ENCODE measurements at places on chromosomes 5 and 9.
A peak's percentile ranks its signal among the peaks of the same experiment; 100 is the strongest.

DNA sequence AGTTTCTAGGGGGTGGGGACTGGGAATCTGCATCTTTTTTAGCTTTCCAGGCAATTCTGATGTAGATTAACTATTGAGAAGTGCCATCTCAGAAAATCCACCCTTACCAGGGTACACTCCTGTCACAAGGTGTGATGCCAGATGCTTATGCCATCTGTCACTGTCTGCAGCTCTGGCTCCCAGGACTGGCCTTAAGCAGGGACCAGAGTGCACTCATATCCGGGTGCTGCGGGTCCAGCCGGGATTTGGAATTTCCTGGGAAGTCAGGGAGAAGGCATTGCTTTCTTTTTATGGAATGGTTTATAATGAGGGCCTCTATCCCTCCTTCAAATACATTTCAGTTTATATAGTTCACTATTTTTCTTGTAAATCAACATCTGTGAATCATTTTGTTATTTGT is 92.6 kb downstream of the TMEM174 start:
- DNase-seq: no peak

DNA sequence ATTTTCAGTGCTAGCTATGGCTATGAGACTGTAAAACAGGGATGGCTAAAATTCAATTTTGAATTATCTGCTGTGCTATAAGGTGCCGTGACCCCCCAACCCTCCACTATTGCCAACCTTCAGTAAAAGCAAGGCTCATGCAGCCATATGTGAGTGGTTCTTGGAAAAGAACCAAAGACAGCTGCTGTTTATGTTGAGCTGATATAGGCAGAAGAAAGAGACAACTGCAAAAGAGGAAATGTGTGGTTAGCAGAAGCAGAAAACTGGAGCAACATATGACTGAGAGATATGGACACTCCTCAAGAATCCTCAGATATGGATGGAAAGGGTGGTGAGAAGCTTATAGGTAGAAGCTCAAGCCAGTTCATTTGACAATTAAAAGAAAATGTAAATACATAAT is 200.3 kb downstream of the TLE1 start:
- no peak for DNase-seq

- no peak for DNase-seq
These were observed 55.0 kb upstream of the SLC46A2 start for GRCh38 chr9:112945620-112946208.

- DNase-seq: no peak
These were observed 624 bp downstream of the FBXW11 start for GRCh38 chr5:172005708-172006320.

DNA sequence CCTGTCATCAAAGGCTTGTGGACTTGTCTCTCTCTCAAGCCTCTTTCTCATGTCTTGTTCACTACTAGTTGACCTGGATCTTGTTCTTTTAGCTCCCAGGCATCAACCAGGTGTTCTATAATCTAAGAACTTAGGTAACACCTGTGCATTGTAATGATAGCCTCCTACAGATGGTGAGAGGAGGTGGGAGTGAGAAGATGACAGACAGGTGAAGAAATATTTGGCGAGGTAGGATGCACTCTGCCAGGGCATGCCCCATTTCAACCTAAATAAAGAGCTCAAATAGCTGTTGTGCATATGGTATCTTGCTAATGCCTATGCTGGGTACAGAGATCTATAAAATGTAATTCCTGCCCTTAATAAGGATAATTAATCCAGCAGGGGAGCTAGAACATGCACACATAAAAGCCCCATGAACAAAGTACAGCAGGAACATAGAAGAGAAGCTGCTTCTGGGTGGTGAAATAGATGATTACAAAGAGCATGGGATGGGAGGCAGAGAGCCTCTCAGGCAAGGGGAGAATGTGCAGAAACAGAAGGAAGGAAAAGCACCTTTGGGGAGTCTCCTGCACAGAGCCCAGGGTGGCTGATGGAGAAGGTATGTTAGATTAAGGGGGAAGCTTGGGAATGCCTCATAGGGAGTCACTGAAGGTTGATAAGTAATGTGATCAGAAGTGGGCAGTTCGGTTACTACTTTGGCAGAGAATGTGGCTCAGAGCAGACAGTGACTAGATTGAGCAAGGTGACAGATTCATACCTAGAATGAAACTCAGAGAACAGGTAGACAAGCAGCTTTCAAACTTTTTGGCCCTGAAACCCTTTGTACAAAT is 28.0 kb upstream of the PLIN2 start:
- DNase-seq: no peak

DNA sequence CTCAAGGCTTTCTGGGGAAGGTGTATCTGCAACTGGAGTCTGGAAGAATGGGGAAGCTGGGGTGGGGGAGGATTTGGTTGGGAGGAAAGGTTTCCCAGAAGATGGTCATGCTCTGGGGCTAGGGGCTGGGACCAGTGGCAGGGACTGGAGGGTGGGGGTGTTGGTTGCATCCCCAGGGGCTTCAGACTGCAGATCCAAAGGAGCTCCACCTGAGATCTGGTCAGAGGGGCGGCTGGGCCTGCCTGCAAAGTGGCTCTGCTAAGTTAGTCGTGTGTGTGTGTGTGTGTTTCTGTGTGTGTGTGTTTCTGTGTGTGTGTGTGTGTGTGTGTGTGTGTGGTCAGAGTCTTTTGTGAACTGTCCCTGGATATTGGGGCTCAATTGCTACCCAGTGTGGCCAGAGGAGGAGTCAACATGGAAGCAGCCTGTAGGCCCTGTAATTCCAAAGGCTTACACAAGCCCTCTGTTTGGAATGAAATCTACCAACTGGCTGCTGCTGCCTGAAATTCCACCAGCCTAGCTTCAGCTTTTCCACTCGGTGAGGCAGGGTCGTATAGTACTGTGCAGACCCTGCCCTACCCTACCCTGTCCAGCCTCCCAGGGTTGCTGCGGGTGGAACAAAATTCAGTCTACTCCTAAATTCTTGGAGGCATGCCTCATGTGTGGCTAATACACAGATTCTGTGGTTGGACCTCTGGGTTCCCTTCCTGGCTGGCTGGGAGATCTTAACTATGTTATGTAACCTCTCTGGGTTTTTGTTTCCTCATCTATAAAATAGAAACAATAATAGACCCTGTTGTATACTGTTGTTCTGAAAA is 12.5 kb upstream of the SYNPO start:
- peak; percentile 57 for DNase-seq

DNA sequence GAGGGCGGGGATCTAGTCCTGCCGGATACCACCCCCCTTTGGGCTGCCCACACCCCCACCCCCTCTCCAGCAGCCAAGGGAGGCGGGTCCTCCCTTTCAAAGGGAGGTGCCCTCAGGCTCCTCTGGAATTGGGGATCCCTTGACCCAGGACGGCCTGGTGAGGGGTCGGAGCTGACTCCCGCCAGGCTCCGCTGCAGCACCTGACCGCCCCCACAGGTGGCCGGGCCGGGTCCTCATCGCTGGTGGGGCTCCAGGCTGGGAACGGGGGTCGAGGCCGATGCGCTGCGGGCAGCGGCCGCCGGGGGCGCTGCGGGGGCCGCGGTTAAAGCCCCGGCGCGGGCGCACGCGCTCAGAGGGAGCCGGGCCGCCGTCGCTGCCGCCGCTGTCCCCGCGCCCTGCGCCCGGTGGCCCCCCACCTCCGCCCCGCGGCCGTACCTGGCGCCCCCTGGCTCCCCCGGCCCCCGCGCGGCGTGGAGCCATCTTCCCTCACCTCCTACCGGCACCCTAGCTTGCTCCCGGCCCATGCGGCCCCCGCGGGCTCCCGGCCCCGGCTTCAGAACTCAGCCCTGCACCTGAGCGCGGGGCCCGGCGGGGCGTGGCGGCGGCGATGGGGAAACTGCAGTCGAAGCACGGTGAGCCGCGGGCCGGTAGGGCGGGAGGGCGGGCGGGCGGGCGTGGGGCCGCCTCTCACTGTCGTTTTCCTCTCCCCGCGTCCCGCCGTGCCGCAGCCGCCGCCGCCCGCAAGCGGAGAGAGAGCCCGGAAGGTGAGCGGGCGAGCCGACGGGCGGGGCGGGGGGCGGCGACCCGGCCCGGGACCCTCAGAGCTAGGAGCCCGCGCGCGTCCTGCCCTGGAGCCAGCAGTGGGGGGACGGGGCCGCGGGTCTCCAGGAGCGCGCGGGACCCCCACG is at the start of gene NKD2:
Gene NKD2 (plus strand): TSS at position 352 of the 908 bp plus-strand sequence. CDS start 256 bp downstream, at position 608.
- DNase-seq: no peak

GRCh38 chr5:137994556-137994955 is 38.3 kb downstream of the FAM13B start:
- DNase-seq: no peak

DNA sequence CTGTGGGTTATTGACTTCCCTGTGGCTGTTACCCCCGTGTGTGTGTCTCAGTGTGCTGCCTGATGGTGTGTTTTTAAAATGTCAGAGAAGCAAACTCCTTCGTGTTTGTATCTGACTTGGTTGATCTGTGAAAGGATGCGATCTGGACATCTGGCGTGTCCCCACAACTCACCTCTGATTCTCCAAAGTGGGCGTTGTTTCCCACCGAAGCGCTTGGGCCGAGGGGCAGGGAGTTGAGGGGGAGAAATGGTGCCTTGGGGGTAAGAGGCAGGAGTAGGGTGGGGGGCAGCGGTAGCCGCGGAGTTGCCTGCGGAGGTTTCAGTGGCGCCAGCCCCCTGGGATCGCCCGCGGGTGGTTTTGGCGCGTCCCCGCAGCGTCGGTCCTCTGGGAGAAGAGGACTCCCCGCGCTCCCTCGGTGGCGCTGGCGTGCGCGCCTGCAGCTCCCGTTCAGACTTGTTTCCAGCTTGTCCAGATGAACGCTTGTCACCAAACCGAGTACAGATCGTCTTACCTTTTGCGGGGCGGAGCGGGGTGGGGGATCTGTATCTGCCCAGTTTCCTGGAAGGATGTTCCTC is 1.1 kb downstream of the MAST4 start:
- no peak for DNase-seq

GRCh38 chr5:52928689-52929088 is 60.5 kb upstream of the ITGA2 start:
- DNase-seq: no peak

GRCh38 chr9:69243116-69243515 is 69.0 kb downstream of the TJP2 start:
- DNase-seq: no peak

DNA sequence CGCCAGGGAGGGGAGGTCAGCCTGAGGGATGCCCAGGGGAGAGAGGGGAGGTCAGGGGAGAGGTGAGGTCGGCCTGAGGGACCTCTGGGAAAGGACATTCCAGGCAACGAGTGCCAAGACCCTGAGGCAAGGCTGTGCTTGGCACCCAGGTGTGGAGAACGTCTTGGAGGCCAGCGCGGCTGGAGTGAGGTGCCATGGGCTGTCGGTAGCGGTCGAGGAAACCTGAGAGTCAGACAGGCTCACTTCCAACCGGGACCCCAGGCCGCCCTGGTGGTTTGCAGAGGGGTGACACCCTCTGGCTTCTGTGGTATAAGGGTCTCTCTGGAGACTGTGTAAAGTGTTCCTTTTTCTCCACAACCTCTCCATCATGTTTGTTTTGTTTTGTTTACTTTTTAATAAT is 82.9 kb downstream of the CACNA1B start:
- DNase-seq: no peak

DNA sequence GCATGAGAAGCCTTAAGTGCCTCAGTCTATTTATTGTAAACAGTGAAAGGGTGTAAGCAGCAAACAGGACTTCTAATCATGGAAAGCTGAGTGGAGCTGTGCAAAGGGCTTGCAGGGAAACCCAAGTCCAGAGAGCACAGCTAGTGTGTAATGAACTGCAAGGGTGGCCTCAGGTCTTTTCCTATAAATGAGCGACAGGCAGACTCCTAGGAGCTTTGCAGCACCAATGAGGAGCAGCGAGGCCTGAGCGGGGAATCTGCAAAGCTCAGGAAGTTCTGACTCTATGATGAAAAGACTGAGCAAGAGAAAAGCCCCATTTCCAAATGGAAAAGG is 250.1 kb upstream of the MAP3K1 start:
- no peak for DNase-seq

- DNase-seq: no peak
These were observed 1.4 kb upstream of the HSDL2 start for GRCh38 chr9:112378328-112379176.

DNA sequence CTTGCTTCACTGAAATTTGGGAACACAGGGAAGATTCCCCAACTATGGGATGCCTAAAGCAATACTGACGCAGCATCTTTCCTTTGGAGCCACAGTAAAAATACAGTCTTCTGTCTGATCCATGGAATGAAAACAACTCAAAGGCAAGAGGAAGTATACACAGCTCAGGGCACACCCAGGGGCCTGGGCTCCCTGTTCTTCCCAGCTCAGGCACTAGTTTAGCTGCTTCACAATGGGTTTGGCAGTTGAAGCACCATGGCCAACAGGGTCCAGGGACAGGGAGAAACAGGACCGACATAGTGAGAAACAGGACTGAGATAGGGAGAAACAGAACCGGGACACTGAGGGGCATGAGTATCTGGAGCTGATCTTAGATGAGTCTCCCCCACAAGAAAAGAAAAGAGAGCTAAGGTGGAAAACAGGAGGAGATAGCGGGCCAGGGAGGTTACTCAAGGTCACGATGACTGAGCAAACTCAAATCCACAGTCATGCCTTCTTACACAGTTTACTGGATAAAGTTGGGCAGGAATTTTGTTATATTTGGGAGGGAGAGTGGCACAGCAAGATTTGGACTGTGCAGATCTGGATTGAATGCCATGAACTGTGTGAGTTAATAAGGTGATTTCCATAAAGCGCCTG is 198.8 kb downstream of the SMARCA2 start:
- DNase-seq: no peak

Measured in stromal cell of bone marrow (primary cell).